Activated gamma-delta T cell (primary cell): ENCODE measurements at places on chromosomes 5 and 9.
A peak's percentile ranks its signal among the peaks of the same experiment; 100 is the strongest.

DNA sequence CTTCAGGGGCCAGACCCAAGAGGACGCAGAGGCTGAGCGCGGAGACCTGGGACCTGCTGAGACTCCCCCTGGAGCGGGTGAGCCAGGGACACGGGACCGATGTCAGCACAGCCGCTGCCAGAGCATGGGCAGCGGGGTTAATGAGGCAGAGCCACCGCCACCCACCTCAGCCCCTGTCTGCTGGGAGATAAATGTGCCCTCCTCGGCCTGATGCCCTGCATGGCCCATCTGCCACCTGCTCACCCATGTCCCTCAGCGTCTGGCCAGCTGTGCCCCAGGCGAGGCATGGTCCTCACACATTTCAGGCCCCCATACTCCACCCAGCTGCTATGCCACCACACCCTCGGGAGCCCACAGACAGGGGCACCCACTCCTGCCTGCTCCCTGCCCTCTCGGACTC lies 14.9 kb downstream of the DNLZ start:
- DNase-seq: no peak

GRCh38 chr9:70466976-70467561 lies 52.6 kb upstream of the KLF9 start:
- DNase-seq: no peak

DNA sequence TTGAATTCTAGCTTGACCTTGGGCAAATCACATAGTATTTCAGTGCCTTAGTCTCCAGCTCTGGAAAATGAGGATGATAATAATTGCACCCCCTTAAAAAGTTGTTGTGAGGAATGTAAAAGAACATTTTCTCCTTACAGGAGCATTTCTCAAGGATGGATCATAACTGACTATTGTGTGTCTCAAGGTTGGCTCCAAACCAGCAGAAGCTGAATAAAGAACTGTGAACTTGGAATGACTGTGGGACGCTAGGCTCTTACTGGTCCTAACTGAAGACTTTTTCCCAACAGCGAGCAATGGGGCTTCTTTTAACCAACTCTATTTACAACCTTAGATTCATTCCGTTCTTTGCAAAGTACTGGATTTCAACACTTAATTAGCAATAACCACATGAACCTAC lies 26.2 kb upstream of the GLRX start:
- no peak for DNase-seq

- DNase-seq: no peak
Measured at GRCh38 chr5:93623153-93623552, 40.1 kb downstream of the NR2F1 start.

GRCh38 chr5:98095072-98095471 lies 678.4 kb upstream of the RGMB start:
- no peak for DNase-seq

DNA sequence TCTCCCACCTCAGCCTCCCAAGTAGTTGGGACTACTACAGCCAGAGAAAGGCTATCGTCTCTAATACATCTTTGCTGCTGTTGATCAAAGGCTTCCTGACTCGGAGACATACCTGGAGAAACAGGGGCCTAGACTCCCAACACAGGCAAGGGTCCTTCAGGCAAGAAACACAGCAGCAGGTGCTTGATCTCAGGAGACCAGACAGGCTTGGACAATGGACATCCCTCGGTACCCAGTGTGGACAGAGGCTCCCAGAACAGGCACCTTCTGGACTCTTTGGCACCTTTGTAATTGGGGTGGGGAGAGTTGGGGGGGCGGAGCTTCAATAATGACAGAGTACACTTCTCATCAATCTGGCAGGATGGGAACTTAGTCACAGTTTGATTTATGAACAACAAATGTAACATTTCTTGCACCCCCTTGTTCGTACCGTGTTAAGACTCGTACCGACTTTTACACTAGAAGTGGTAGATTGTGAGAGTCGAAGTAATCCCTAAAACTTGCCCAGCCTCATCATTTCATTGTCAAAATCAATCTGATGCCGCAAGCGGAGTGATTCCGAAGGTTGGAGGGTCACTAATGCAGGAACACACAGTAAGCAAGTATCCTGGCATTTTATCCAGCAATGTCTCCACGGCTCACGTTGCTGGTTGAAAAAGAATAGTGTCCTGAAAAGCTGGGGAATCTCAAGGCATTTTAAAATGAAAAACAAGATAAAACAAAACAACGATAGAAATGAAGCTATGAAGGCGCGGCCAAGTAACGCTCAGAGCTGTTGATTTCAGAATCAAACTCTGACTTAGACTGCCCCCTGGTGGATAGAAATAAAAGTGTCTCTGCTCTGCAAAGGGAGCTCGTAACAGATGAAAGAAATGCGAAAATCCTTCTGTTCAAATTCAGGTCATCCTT lies 46.4 kb upstream of the STK32A start:
- no peak for DNase-seq

- peak; percentile 53 for DNase-seq
Measured at GRCh38 chr5:172958331-172959046, 735 bp upstream of the RPL26L1 start.

- no peak for DNase-seq
Measured at GRCh38 chr5:161530700-161531099, 15.8 kb downstream of the GABRB2 start.

DNA sequence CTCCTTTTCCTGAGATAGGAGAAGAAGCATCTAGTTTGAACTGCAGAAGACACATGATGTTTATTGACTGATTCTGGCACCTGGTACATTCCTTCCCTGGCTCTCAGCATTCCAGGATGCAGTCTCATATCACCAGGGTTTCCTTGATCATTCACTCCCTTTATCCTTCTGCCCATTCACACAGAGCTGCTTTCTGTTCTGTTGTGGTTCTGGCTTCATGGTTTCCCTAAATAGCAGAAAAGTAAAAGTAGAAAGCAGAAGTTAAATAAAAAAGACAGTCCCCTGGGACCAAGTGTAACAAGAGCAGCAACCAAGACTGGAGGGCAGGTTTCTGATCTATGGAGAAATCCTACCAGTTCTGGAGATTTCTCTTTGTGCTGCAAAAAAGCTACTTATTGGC lies 3.2 kb downstream of the IFNA8 start:
- no peak for DNase-seq
